Left cardiac atrium (tissue), 4 donors: ENCODE measurements at places on chromosomes 7 and 10. TPM values are rescaled to one million over a fixed set of nuclear protein-coding genes. Genes with fewer than 3 reads are reported as not detected.

GRCh38 chr10:86403183-86403797 lies 36.7 kb upstream of the GRID1 start:
- DNase-seq: no peak

Gene ENTPD1
- 18.5 TPM for total RNA-seq

Gene GPR85
- 1.9 TPM for total RNA-seq

GRCh38 chr7:26309089-26309488 lies 17.4 kb downstream of the SNX10 start:
- DNase-seq: no peak
